ENCODE measurements at places on chromosomes 4 and X.

DNA sequence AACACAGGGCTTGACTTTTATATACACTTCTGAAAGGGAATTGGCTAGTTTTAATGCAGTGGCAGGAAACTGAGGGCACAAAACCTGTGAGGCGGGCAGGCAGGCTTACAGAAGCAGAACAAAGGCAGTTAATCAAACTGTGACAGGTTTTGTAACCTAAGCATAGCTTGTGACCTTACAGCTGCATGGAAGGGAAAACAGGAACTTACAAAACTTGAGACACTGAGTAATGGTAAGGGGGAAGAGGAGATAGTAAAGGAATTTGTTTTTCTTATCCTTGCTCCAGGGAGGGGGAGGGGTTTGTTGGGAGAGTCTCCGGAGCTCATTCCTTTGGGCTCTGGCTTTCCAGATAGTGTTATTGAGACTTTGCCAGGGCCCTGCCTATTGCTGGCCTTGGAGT lies 55.6 kb downstream of the SLITRK4 start:
- DNase-seq, result no peak

- DNase-seq, result no peak
These were observed 25.3 kb upstream of the LEF1 start for GRCh38 chr4:108193886-108194672.

DNA sequence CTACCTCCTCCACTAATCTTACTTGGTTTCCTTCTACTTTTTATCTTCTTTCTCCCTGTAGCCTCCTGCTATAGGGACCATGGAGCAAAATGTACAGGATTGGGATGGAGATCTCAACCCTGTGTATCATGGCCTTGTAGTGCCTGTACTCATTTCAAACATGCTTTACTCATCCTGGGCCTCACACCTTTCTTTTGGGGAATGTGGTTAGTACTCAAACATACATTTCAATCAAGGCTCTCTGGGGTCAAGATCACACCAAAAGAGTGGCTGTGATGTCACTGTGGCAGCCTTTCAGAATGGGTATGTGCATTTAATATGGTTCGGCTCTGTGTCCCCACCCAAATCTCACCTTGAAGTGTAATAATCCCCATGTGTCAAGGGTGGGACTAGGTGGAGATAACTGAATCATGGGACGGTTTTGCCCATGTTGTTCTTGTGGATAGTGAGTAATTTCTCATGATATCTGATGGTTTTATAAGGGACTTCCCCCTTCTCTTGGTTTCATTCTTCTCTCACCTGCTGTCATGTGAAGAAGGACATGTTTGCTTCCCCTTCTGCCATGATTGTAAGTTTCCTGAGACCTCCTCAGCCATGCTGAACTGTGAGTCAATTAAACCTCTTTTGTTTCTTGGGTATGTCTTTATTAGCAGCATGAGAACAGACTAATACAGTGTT lies 205.1 kb downstream of the RASL11B start:
- DNase-seq, result no peak

GRCh38 chr4:174192943-174193342 lies 90.5 kb downstream of the FBXO8 start:
- DNase-seq, result no peak

DNA sequence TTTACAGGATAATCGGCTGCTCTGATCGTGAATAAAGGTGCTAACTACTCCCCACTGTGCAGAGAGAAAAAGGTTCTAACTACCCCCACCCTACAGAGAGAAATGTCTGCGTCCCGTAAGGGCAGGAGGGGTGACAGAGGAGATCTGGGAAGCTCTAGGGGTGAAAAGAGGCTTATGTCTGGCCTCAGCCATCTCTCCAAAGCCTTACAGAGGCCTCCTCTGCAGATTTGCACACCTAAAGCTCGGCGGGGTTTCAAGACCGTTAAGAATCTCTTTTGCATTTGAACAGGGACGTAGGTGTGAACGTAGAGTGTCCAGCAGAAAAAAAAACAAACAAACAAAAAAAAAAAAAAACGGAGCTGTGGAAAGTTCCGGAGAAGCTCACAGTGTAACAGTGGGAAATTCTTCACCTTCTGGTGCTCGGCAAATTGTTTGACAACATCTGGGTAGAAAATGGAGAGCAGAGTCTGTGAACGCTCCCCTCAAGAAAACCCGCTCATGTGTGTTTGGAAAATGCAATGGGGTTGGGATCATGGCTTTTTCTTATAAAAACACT lies 161.0 kb downstream of the SHOX start:
- DNase-seq, result no peak

DNA sequence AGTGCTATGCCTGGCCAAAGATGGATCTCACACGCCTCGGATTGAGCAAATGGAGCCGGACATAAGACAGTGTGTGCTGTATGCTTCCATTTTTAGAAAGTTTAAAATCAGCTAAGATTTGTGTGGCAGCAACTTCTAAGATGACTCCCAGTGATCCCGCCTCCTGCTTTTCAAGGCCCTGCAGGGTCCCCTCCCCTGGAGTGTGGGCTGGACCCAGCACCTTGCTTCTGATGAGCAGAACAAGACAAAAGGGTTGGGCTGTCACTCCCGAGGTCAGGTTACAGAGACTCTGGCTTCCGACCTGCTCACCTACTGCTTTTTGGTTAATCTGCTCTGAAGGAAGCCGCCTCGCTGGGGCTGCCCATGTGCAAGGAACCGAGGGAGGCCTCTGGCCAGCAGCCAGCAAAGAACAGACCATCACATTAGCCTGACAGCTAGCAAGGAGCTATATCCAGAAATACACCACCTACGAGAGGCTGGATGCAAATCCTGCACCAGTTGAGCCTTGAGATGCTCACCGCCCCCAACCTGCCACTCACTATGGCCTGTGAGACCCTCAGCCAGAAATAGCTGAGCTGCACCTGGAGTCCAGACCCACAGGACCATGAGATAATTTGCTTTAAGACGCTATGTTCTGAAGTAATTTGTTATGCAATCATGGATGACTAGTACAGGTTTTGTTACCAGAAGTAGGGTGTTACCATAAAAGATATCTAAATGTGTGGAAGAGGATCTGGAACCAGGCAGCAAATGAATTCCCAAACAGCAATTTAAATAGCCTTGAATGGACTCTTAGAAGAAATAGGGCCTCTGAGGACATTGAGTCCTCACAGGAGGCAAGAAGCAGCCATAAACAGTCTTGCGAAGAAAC lies 47.6 kb downstream of the CRMP1 start:
- DNase-seq, result no peak

- no peak for DNase-seq
These were observed 114.1 kb downstream of the SLC10A7 start for GRCh38 chr4:146407669-146408084.

GRCh38 chrX:38768079-38768478 lies 33.2 kb upstream of the MID1IP1 start:
- DNase-seq, result peak; percentile 8

GRCh38 chr4:92163348-92163747 lies 140.4 kb upstream of the GRID2 start:
- no peak for DNase-seq

Data from GM20000 (cell line).